ENCODE measurements at places on chromosomes 4 and X.

- no peak for DNase-seq
Measured at GRCh38 chr4:26020083-26020668, 106.2 kb downstream of the SMIM20 start.

DNA sequence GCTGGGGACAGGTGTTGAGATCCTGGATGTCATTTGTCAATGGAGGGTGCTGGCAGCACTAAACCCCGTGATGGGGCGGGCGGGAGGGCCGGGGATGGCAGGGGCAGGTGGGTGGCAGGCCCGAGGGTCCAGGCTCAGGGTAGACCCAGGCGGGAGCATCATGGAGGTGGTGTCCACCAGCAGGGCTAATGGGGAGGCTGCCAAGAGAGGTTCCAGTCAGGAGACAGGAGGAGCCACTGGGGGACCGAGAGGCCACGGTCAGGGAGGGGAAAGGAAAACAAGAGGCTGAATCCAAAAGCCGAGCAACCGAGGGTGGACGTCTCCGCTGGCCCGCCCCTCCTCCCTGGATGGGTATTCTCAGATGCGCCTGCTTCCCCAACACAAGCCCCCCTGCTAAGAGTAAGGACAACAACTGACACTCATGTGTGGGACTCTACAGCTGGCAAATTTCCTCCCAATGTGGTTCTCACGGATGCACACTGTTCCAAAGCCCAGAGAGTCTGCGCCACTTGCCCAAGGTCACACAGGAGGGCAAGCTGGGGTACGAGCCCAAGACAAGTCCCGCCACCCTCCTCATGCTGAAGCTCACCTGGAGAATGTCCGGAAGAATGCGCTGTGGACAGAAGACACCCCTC, 132.0 kb downstream of the CPZ start:
- no peak for DNase-seq

- no peak for DNase-seq
Measured at GRCh38 chrX:13005661-13006473, 31.0 kb downstream of the TMSB4X start.

DNA sequence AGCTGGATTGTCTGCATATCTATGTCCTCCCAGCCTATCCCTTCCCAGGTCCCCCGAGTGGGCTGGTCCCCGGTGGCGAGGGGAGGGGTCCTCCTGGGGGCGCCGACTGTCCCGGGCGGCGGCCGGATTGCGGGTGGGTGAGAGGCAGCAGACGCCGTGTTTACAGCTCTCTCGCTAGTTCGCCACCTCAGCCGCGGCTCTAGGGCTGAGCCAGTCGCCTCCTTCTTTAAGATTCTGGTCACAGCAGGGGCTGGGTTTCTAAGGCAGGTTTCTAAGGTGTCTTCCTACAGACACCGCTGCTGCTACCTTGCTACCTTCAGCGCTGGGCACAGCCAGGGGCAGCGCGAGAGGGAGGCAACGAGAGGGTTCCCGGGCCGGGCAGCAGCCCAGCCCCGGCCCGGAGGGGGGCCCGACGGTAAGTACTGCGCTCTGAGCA, 57.2 kb downstream of the FRMPD3 start:
- no peak for DNase-seq

GRCh38 chr4:78818530-78819079, 42.5 kb downstream of the BMP2K start:
- no peak for DNase-seq

DNA sequence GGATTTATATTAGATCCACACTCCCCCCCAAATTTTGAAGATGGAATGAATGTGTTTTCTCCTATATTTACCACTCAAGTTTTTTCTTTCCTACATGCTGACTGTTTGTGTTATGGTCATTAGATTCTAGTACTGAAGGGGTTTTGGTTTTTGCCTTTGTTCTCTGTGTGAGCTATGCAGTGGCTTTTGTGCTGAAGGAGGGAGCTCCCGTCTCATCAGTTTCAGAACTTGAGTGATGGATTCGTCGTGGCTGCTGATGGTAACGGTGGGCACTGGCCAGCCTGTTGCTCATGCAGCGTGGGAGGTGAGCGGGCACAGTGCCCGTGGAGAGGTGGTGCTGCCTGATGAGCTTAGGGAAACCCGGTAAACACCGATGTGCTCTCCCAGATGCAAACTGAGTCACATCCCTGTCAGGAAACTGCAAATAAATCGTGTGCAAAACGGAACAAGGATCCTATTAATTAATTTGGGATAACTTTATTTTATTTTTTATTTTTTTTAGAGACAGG, 101.5 kb downstream of the SORBS2 start:
- DNase-seq = peak; percentile 16

DNA sequence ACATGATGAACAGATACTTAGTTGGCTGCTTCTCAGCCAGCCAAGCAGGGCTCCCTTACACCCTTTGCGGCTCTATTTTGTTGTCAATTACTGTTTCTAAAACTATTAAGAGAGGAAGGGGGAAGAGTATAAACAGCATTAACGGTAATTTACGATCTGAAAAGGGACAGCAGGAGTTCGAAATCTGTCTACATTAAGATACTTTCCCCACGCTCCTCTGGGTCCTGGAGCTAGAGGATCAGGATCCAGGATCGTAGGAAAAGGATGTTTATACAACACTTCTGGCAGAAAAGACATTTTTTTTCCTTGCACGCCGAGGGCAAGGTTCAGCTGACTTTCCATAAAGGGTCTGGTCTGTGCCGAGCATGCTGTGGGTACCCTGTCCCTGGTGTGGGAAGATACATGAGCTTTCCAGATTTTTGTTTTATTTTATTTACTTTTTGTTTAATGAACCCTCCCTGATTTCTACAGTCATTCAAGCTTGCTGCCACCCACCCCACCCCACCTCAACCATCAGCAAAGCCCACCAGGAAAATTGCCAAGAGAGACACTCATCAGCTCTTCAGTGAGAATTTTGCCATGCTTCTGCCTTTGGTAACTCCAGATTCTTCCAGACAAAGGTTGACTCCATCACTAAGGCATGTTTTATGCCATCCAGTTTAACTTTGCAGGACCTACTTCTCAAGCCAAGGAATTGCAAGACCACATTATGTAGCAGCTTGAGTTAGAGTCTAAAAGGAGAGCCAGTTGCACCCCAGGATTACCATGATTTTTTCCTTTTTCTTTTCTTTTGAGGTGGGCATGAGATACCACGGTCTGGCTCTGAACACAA, 188.1 kb downstream of the QDPR start:
- DNase-seq = no peak

- no peak for DNase-seq
Measured at GRCh38 chr4:10082047-10082446, 34.6 kb downstream of the WDR1 start.

DNA sequence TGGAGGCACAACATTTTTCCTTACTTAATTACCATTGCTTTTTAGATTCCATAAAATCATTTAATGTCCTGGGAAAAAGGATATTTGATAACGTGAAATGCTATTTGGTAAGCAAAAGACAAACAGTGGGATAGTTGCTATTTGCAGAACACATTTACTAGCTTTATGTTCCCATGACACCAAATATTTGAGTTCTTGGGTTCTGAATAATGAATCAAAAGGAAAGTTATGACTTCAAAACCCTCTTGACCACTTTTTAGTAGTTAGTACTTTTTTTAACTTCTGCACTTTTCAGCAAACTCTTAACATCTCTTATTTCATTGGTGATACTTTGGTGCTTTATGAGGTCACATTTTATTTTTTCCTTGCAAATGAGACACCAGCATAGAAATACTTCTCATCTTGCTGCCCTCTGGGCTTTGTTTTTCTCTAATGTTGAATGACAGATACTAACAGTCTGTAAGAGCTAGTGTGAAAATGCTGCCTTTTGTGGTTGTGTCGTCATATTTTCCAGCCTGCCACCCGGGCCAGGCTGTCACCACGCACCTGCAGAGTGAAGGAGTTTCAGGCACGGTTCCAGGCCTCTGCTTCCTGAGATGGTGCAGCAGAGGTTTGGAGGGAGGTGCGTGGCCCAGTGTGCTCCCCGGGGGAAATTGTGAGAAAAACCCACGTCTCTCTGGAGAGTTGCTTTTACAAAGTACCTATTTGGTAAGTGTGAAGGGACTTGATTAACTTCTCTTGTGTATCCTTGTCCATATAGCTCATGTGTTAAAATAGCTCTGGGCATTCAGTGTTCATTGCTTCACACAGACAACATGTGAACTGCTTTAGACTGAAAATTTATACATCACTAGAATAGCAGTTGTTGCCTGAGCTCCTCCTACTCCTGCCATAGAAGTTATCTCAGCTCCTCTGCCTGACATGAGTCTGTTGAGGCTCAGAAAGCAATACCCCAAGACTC, 34.7 kb downstream of the MSL3 start:
- DNase-seq = no peak

GRCh38 chrX:1535241-1536041, 1.5 kb downstream of the P2RY8 start:
- DNase-seq = no peak

DNA sequence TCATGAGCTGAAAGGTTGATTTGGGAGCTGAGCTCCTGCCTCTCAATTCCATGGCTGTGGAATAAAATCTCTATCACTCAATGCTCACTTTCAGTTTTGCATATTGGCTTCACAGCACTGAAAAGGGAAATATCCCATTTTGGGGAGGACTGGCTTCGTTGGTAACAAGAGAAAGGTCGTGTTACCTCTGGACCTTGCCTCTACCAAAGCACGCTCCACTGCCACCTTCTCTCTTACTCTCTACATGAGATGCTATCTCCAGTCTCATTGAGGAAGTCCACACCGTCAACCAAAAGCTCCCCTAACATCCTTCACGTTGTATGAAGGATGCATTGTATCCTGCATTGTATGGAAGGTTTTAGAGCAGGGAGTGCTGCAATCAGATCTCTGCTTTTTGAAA, 195.0 kb upstream of the LDB2 start:
- no peak for DNase-seq

- no peak for DNase-seq
Measured at GRCh38 chr4:74308215-74308614, at the start of gene EPGN. Gene EPGN (plus strand): TSS chr4:74308470. CDS start chr4:74308534, 64 bp downstream.

- DNase-seq = no peak
Measured at GRCh38 chr4:36997727-36998126, 246.8 kb upstream of the NWD2 start.

GRCh38 chr4:9835430-9835829, 54.0 kb downstream of the DRD5 start:
- no peak for DNase-seq

DNA sequence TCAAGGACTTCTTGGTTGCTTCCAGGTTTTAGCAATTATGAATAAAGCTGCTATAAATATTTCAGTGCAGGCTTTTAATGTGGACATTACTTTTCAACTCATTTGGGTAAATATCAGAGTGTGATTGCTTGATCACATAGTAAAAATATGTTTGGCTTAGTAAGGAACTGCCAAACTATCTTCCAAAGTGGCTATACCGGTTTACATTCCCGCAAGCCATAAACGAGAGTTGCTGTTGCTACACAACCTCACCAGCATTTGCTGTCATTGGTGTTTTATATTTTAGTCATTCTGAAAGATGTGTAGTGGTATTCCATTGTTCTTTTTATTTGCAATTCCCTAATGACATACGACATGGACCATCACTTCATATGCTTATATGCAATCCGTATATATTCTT, 30.9 kb upstream of the SPOCK3 start:
- DNase-seq = no peak

DNA sequence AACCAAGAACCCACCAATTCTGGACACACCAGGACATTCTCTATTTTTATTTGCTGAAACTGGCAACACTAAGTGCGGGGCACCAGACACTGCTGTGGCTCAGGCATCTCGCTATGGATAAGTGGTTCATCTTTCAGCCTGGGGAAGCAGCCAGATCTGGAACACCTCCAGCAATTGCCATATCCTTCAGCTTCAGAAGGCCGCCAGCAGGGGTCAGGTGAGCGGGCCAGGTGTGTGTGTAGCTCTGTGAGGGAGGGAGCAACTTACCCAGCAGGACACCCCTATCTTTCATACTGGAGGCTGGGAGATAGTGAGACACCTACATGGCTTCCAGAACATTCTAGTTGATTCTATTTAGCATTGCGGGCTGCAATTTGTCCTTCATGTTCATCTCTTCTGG, 57.0 kb upstream of the GBA3 start:
- DNase-seq = no peak

DNA sequence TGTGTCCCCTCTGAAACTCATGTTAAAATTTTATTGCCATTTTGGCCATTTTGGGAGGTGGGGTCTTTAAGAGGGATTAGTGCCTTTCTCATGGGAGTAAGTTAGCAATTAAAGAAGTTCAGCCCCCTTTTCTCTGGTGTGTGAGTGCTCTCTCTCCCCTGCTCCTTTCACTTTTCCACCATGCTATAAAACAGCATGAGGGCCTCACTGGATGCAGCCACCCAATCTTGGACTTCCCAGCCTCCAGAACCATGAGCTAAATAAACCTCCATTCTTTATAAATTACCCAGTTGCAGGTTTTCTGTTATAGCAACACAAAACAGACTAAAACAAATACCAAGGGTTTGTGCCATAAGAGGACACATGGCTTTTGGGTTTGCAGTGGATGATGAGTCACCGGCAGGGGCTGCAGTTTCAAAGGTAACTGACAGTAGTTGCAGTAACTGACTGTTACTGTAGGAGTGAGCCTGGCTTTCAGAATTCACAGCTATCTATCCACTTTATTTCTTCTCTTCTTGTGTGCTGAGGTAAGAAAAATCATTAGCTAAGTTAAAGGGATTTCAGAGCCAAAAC, 121.5 kb downstream of the PPEF1 start:
- DNase-seq = no peak
